HT1080 (cell line): ENCODE measurements at places on chromosomes 12 and 14. TPM values are rescaled to one million over a fixed set of nuclear protein-coding genes. Genes with fewer than 3 reads are reported as not detected.
A peak's percentile ranks its signal among the peaks of the same experiment; 100 is the strongest.

RPS6KL1 gene
- not detected in 2 replicates for total RNA-seq

GRCh38 chr14:100060760-100061159 is 4.5 kb upstream of the EVL start:
- no peak for DNase-seq

- DNase-seq = peak; percentile 44
Measured at GRCh38 chr12:53652366-53652765, 23.5 kb downstream of the ATP5MC2 start.

DNA sequence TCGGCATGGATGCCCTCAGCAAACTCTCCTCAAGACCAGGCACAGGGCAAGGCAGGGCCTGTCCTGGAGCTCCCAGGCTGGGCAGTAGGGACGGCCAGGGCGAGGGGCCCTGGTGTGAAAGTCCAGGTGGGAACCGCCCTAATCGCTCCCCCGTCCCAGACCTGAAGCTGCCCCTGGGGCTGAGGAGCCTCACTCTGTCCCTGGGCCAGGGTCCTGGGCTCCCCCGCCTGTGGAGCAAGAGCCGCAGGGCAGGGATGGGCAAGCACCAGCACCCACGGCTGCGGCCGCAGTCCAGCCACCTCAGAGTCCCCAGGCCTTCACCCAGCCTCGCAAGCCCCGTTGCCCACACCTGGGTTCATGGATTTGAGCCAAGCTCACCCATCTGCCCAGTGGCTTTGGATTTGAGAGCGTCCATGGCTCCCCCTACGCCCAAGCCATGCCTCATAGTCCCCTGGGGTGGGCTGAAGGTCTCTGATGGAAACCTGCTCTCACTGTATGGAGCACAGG is 102.4 kb upstream of the C14orf180 start:
- no peak for DNase-seq

DNA sequence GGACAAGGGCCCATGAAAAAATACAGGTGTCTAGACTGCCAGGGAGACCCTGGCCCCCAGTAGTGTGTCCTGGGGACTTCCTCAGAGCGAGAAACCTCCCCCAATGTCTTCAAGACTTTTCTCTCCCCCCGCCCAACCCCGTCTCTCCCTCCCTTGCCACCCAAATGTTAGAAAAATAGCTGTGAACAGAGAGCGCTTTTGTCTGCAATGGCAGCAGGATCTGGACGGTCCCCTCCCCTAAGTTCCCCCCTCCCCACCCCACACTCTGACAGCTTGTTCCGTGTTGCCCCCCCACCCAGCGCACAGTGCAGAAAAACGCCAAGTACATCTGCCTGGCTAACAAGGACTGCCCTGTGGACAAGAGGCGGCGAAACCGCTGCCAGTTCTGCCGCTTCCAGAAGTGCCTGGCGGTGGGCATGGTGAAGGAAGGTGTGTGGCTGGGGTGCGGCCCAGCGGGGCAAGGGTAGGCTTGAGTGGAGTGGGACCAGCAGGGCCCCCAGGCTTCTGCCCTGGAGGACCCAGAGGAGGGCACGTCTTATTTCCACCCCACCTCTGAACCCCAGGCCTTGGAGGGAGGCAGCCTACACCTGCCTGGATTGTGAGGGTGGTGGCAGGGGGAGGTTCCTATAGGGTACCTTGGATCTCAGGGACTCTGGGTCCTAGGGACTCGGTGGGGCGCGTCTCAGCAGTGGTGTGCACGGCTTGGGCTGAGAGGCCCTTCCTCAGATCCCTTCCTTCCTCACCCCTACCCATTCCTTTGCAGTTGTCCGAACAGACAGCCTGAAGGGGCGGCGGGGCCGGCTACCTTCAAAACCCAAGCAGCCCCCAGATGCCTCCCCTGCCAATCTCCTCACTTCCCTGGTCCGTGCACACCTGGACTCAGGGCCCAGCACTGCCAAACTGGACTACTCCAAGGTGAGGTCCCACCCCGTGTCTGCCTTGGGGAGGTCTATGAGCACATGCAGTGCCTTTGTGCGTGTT is 4.8 kb downstream of the NR4A1 start:
- DNase-seq = no peak

DNA sequence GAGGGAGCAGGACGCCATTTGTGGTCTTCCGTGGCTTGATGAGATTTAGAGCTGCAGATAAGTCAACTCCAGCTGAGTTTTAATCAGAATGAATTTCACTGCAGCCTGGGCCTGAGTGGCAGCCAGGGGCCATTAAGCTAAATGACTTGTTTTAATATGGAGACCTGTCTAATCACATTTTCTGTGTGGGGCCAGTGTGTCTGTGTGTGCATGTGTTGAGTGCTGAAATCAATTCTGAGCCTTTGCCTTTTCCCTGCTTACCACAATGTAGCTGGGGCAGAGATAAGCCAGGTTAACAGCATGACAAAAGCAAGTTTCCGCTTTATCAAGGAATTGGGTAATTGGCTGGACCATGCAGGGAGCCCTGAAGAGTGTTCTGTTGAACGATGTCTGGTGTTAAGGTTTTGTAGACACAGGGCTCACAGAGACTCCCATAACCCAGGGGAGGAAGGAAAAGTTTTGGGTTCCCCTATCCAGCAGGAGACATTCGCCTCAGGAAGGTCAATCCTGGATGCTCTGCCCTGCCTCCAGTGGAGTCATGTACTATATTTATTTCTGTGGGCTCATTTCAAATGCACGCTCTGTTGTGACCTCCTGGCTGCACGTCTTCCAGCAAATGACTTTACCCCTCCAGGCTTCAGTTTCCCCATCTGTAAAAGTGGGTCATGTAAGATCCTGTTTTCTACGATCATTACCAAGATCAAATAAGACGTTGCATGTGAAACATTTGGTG is 24.2 kb downstream of the RPH3A start:
- no peak for DNase-seq
